Hepatocyte (in vitro differentiated cells): ENCODE measurements at places on chromosomes 4 and X. TPM values are rescaled to one million over a fixed set of nuclear protein-coding genes. Genes with fewer than 3 reads are reported as not detected.

DNA sequence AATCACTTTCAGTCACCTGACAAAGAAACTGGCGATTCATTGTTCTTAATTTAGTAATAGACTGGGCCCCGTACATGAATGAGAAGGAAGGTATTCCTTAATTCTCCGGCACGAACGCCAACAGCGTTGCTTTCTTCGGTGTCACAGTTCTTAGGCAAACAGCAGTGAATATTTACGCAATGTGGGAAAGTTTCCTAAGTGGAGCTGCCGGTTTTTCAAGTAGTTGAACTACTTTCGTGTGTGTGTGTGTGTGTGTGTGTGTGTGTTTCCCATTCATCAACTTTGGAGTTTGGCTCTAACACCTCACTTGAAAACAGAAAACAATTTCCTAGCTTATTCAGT, 651 bp downstream of the NXT2 start:
- DNase-seq, result peak; percentile 71

GRCh38 chr4:110629214-110629754, 6.4 kb upstream of the PITX2 start:
- DNase-seq, result no peak

GPAT3 gene
- polyA plus RNA-seq, result 3.2 and 3.3 TPM in 2 replicates

GRCh38 chrX:113289503-113289902, 448.9 kb upstream of the AMOT start:
- DNase-seq, result no peak

DNA sequence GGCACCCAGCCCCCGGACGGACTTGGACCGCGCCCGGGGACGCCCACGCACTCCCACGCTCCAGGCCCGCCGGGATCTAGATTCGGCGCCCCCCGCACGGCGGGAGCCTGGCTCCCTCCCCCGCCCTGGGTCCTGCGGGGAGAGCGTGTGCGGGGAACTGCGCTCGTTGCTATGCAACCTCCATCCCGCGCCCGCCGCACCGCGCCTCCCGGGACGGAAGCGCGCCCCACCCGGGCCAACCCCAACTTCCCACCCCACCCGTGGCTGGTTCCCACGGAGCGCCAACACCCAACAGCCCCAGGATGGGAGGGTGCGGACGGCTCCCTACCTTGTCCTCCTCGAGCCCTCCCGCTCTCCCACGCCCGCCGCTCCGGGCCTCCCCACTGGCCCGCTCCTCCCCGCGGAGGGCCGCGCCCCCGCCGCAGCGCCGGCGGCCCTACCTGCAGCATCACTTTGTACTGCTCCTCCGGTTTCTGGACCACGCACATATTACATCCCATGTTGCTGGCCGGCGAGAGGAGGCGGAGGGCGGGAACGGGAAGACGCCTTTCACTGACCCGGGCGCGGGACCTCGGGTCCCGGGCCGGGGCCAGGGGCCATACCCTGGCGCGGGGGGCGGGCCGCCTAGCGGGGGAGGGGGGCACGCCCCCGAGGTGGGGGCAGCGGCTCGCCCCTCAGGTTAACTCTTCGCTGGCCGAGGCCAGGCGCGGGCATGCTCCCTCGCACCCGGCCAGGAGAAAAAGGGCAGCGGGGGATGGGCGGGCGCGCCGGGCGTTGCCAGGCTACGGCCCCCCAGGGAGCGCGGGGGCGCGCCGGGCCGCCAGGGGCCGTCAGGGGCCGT, at the start of gene PDZD4:
Gene PDZD4 (minus strand): TSS at position 746 of the 841 bp plus-strand sequence. CDS start 246 bp downstream, at position 500.
- DNase-seq, result no peak

SUPT20HL1 gene
- polyA plus RNA-seq, result 0.07 TPM in 1 of 2 replicates, not detected in the other

NUP62CL gene
- 1.7 and 1.9 TPM in 2 replicates for polyA plus RNA-seq

ARMCX1 gene
- 35.2 and 41.5 TPM in 2 replicates for polyA plus RNA-seq

- DNase-seq, result no peak
These were observed 50.3 kb downstream of the UGT2B4 start for GRCh38 chr4:69445388-69445787.

DNA sequence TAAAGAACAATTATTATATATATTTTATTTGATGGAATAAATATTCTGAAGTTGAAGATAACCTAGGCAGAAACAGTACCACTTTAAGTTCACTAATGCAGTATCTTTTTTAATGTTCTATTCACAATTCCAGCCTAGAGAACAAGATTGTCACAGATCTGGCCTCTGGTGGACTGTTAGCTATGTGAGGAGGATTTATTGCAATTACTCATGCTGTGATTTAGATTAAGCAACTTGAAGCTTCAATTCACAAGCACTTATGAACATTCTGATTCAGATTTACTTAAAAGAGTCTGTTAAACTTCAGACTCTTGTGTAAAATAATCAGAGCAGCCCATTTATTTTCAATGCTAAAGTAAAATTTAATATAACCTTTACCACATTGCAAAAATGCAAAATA, 1489.8 kb downstream of the STIM2 start:
- no peak for DNase-seq

DNA sequence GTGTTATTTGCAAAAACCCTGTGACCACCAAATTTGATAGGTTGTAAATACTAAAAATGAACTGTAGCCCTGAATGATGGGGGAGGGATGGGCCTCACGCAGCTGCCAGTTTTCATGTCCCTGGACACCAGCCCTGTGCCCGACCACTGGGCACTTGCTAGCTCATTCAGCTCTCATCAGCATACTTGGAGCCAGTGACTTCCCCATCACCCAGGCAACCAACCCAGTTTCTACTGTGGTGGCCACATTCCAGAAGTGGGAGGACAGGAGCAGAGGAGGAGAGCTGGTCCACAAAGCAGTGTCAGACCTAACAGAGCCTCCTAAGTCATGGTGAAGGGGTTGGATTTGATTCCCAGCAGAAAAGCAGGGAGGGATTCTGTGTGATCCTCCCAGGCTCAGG, 128.2 kb downstream of the CPEB2 start:
- no peak for DNase-seq

GRCh38 chr4:86302251-86302650, 57.6 kb downstream of the MAPK10 start:
- DNase-seq, result peak; percentile 44

CT45A5 gene
- not detected in 2 replicates for polyA plus RNA-seq

SATL1 gene
- 0.17 and 0.30 TPM in 2 replicates for polyA plus RNA-seq

- DNase-seq, result peak; percentile 44
These were observed 93.6 kb upstream of the RASGEF1B start for GRCh38 chr4:81565142-81565870.

DNA sequence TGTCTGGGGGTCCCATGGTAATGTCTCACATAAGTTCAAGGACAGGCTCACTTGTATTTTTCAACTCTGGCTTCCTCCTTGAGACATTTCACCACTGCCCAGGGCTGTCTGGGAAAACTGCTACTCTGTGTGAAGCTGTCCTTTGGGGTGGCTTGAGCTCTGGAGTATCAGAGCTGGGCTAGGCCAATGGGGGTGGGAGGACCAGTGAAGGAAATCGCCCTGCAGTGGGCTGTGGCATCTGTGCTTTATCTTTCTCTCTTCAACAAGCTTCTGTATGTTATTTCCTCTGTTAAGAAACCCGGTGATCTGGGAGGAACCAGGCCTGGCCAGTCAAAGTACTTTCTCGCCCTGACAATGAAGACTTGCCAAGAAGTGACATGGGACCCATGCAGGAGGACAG, 87.4 kb downstream of the SMIM20 start:
- DNase-seq, result no peak

HPGDS gene
- polyA plus RNA-seq, result 0.30 and 0.49 TPM in 2 replicates

DNA sequence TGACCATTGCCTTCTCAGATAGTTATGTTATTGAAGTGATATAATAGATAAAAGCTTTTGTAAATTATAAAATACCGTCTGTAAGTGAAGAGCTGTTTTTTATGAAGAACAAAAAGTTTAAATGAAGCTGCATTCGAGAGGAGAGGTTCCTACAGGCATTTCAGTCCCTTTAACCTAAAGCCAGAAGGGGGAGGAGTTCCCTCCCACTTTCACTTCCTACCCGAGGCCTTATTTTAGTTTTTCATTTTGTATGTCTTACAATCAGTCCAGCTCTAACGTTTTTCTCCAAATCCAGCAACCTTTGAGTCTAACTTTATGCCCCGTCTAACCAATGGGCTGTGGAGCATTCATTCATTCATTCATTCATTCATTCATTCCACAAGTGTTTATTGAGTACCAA, 16.5 kb upstream of the SOX3 start:
- no peak for DNase-seq

DNA sequence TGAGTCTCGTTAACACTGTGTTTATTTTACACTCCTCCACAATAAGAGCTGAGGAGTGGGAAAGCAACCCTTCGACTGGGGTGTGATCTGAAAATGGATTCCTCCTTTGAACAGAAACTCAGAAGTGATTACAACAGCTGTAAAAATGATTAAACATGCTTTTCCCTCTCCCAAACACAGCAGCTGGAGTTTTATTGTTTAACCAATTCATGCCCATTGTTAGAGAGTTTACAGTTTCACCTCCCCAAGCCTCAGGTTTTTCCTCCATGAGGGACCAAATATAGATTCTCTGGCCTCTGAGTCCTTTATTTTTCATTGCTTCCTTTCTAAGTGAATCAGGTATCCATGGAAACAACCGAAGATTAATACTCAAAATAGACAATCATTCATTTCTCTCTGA, 263.0 kb upstream of the TAPT1 start:
- DNase-seq, result no peak

DNA sequence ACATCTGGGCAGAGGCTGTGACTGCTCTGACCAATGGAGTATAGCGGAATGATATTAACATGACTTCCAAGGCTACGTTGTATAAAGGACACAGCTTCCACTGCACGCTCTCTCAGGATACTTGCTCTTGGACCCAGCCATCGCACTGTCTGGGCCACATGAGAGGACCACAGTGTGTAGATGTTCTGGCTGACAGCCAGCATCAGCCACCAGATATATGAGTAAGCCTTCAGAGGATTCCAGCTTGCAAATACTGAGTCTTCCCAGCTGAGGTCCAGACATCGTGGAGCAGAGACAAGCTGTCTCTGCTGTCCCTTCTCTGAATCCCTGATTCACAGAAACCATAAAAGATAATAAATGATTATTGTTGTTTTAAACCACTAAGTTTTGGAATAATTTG, 146.8 kb upstream of the USP9X start:
- DNase-seq, result peak; percentile 21

TMEM144 gene
- 17.5 and 18.4 TPM in 2 replicates for polyA plus RNA-seq

WDR17 gene
- polyA plus RNA-seq, result 0.63 and 1.1 TPM in 2 replicates

DNA sequence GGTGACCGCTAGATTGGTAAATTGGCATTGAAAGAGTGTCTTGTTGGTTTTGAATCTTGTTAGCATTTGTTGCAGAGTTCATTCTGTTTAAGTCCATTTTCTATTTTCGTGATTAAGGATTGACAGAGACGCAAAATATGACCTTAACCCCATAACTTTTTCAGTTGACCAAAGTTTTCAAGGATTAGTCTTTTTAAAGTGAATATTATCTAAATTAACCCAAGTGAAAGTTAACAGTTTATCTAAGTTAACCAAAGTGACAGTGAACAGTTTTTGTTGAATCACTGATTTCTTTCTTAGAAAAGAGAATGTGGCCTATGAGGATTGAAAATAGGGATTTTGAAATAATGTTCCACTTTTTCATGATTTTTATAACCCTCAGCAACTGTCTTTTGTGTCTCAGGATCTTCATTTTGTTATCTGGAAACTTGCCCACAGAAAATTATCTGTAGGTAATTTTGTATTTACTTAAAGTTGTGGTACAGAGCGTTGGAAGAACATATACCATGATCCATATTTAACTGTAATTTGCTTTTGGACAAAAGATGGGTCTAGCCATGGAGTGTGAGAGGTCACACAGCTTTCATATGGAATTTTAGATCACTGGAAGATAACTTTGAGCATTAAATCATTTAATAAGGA, 3.3 kb downstream of the CPEB2 start:
- no peak for DNase-seq

GRCh38 chr4:174058846-174059245, 224.6 kb downstream of the FBXO8 start:
- no peak for DNase-seq

MAGEA11 gene
- polyA plus RNA-seq, result not detected in 2 replicates

- DNase-seq, result no peak
These were observed 33.8 kb upstream of the LRBA start for GRCh38 chr4:151048913-151049312.

DNA sequence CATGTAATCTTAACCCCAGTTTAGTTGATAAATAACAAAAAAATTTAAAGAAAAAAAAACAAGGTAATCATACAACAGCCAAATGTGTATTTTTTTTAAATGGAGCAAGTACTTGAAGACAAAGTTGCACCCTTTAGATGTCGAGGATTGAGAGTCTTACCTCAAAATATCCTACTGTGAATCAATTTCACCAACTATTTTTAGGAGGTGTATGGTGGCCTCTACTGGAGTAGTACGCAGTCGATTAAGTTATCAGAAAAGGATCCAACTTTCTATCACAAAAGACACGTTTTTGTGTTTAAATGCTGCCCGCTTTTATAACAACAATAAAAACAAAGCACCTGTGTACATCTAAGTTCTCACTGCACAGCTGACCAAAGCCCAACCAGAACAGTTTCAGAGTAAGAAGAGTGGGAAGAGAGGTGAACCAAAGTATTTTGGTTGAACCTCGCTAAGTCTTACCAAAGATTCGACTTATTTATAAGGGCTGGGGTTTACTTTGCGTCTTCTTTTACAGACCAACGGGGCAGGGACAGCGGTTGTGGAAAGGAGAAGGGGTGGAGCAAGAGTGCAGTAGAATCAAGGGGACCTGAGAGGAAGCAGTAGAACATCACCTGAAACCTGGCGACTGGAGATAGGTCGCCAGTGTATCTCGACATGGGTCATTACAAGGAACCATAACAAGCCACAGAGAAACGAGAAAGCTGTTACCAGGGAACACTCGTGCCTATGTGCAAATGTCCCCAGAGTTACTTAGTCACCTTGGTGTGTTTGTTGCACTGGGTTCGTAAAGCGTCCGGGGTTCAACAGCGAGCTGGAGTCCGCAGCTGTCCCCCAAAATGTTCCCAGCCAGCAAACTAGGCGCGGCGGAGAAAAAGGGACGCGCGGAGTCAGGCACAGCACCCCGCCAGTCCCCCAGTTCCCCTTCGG, 1.1 kb downstream of the RPS6KA6 start:
- peak; percentile 13 for DNase-seq

DNA sequence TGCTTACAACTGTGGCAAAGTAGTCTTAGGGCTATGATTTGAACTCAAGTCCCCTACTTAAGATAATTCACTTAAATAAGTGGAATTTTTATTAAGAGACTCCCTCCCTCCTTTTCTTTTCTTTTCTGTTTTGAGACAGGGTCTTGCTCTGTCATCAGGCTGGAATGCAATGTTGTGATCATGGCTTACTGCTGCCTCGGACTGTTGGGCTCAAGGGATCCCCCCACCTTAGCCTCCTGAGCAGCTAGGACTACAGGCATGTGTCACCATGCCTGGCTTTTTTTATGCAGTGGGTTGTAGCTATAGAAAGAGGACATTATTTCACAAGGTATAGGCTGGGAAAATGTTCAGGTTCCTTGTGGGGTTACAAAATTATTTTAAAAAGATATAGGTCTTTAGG, 19.2 kb downstream of the DIAPH2 start:
- no peak for DNase-seq

DNA sequence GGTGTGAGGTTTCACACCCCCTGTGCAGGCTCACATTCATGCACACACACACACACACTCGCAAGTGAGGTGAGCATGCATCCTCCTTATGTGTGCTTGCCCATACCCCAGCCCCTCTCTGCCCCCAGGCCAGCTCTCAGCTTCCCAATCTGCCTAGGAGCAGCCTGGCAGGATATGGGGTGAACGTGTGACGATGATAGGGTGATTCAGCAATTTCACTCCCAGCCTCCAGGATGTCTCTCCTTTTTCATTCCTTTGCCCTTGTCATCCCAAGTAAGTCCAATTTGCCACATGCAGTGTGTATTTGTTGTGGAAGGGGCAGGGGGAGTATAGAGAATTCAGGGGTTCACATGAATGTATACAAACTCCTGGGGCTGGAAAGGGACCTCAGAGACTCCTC, 7.2 kb downstream of the STARD8 start:
- DNase-seq, result no peak
